ENCODE measurements at places on chromosomes 13 and 19.

GRCh38 chr13:45626731-45627374 is 11.3 kb upstream of the ERICH6B start:
- DNase-seq, result no peak

DNA sequence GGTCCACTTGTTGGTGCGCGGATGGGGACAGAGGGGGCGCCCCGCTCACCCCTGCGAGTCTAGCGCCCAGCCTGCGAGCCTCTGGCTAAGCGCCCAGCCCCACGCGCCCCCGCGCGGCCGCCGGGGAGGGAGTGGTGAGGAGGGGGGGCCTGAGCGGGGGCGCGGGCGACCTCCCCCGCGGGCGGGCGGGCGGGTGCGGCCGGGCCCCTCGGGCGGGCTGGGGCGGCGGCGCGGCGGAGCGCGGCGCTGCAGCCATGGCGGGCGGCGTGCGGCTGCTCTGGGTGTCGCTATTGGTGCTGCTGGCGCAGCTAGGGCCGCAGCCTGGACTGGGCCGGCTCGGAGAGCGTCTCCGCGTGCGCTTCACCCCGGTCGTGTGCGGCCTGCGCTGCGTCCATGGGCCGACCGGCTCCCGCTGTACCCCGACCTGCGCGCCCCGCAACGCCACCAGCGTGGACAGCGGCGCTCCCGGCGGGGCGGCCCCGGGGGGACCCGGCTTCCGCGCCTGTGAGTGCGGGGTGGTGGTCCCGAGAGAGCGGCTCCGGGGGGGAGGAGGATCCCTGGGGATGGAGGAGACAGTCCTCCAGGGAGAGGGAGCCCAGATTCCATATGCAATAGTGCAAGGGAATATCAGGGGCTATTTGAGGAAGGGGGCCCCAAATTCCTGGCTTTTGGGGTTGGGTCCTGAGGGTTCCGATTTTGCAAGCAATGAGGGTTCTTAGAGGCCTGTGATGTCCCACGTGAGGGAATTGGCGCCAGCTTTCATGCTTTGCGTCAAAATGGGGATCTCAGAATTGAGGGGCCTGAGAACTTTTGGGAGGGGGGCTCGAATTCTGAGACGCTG is at the start of gene LTBP4:
LTBP4 (plus strand) TSS at position 236 of the 841 bp plus-strand sequence; CDS start at position 255, 19 bp downstream.
- DNase-seq, result peak; percentile 75

DNA sequence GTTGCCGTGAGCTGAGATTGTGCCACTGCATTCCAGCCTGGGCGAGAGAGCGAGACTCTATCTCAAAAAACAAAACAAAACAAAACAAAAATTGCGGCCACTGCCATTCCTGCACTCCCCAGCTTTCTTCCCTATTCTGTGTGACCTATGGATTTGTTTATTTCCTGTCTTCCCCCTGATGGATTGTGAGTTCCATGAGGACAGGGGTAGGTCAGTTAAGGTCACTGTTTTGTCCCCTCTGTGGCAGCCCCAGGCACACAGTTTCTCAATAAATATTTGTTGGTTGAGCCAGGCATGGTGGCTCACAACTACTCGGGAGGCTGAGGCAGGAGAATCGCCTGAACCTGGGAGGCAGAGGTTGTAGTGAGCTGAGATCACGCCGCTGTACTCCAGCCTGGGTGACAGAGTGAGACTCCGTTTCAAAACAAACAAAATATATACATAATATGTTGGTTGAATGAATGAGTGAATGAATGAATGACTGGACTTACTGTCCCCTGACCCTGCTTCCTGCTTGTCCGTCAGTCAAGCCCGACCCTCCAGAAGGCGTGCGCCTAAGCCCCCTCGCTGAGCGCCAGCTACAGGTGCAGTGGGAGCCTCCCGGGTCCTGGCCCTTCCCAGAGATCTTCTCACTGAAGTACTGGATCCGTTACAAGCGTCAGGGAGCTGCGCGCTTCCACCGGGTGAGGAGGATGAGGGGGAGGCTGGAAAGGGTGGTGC is 5.0 kb downstream of the EBI3 start:
- no peak for DNase-seq

DNA sequence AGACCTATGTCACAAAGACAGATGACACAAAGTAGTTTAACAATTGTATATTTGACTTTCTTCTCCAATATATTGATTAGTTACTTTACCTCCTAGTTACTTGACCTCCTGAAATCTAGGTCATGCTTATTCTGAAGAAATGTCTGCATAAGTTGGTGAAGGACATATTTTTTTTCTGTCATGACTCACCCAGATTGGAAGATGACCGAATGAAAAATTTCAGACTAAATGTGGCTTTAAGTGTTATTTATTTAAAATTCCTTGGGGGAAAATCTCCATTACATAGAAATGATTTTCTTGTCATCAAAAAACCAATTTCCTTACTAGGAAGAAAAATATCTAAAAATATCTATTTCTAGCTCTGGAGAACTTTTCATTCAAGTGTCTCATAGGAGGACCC is 217.1 kb downstream of the POSTN start:
- DNase-seq, result no peak

- peak; percentile 69 for DNase-seq
Measured at GRCh38 chr19:17346109-17346671, 8.8 kb downstream of the GTPBP3 start.

- no peak for DNase-seq
Measured at GRCh38 chr13:29562786-29563438, 32.6 kb downstream of the SLC7A1 start.

GRCh38 chr19:33407716-33408115 is 34.2 kb downstream of the CEBPG start:
- no peak for DNase-seq
